ENCODE measurements at places on chromosomes 7 and 10.

DNA sequence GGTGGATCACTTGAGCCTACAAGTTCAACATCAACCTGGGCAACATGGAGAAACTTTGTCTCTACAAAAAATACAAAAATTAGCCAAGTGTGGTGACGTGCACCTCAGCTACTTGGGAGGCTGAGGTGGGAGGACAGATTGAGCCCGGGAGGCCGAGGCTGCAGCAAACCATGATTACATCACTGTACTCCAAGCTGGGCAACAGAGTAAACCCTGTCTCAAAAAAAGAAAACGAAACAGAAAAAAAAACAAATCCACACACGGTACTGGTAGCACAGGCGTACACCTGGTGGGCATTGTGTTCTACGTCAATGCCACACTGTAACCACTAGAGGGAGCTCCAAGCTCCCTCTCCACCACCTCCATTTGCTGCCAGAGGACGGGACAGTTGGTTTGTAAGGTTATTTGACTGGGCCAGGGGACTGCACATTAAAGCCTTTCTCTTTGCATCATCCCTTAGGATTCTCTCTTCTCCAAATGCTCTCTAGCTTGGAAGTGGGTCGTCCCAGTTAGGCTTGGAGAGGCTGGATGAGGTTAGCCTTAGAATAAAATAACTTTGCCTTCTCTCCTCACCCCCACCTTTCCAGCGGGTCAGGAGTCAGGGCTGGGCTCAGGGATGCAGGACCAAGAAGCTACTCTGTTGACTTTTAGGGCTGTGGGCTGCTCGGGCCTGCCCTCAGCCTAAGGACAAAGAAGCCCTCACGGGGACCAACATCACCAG, 130.8 kb downstream of the SORBS1 start:
- peak; percentile 53 for DNase-seq

- no peak for DNase-seq
These were observed 1.3 kb upstream of the TRPV6 start for GRCh38 chr7:142886866-142887265.

DNA sequence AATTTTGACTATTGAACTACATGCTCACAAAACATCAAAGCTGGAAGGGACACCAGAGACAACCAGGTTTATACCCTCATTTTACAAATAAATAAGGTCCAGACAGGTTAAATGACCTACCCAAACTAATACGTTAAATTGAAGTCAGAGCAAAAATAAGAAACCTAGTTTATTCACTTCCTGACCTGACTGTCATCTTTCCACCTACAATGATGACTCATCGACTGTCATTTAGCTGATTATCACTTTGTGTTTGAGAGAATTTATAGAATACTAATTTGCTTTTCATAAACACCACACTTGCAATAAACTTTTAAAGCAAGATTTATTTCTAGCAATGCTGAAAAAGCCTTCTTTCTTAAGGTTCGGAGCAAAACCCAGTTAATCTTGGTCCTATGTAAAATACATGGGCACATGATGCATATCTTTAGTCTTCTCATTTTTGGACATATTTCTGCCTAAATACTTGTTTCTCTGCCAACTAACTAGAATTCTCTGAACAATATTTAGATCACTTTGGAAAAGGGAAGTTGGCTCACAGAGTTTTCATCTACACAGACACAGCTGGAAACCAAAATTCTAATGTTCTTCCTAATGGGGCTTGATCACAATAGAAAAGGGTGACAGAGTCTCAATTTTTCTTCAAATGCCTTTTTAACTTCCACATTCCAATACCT, 16.7 kb upstream of the LRRN3 start:
- DNase-seq: no peak

DNA sequence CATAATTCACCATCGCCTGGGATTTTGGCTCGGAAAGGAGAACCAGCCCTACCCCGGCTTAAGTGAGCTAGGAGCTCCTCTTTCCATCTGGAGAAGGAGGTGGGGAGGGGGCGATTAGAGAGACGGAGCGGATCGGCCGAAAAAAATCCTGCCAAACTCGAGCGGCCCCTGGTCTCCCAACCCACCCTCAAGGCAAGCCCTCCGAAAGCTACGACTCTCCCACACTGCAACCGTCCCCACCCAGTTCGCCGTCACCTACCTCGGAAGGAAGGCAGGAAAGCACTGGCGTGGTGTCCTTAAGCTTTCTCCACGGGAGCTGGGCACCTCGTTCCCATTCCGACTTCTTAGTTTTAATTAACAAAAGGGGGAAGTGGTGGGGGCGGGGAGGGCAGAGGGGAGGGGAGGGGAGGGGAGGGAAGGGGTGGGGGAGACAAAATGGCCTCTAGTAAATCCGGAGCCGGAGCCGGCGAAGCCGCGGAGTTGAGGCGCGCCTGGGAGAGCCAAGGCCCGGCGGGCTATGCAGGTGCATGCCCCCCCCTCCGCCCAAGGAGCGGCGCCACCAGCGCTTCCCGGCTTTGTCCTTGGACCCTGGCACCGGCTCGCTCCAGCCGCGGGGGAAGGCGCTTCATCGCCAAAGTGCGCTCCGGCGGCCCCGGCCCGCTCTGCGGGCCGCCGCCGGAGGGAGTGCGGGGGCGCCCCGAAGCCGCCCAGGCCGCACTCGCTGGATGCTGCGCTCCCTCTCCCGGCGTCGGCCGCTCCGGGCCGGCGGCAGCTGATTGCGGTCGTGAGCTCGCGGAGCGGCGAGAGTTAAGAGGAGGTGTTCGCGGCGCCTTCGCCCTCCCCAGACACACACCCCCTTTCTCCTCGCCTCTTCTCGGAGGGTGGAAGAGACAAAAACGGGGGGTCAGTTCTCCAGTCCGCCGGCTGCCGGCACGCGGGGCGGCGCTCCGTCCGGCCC, at the start of gene LRRC4:
TSS of gene LRRC4 (minus strand) at position 784 of the 958 bp plus-strand sequence. CDS start 797 bp downstream, outside the sequence.
- no peak for DNase-seq

DNA sequence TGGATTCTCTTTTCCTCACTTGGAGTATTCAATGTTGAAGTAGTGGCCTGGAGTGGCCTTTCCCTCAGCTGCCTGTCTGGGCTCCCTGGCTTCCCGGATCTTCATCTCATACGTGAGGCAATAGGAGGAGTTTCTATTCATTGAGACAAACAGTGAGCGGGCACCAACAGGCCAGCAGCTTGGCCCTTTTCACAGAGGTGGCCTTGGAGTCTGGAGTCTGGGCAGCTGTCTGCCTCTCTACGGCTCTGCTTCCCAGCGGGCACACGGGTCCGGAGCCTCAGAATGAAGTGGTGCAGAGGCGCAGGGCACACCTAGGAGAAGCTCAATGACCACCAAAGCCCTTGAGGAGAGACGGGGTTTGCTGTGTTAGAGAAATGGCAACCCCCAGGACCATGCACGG, 169.4 kb downstream of the CCDC3 start:
- no peak for DNase-seq

GRCh38 chr7:131285556-131285955, 42.1 kb upstream of the MKLN1 start:
- peak; percentile 21 for DNase-seq

DNA sequence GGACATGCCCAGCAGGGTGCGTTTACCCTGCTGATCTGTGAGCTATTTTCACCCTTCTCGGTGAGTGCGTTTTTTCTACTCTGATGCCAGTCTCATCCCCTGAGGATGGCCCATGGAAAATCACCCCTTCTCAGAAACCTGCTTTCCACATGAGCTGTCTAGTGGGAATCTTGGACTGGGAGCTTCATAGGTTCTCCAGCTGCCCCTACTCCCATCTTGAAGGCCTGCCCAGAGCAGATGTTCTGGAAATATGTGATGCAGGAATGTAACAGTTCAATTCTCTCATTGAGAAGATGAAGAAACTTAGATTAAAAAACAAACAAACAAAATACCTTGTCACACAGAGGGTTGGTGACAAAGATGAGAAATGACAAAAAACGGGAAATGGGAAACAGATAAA, 146.9 kb upstream of the RAB11FIP2 start:
- no peak for DNase-seq

- no peak for DNase-seq
These were observed 325.8 kb upstream of the MGMT start for GRCh38 chr10:129140921-129141885.

GRCh38 chr10:120738658-120739057, 112.5 kb upstream of the WDR11 start:
- DNase-seq: peak; percentile 2

DNA sequence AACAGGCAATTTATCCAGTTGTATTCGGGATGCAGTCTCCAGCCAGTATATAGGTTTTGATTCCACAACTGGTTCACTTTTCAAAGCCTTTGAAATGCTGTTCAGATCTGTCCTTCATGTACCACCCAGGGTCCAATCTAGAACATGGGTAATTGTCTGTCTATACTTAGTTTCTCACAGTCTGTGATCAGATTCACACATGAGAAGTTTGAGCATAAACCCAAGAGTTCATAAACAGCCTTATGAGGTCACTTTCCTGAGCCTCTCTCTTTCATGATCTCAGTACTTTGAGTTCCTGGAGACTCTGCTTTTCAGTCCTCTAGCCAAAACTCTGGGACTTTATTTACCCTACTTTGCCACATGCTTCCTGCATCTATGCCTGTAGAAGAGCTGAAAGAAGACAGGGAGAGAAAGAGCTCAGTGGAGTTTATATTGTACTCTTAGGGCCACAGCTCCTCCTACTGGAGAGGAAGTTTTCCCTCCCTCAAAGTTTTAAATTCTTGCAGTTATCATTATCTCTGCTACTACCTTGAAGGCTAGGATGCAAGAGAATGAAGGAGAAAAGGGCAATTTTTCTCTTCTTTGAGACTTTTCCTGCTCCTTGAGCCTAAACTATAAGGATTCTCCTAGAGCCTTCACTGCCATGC, 172.0 kb downstream of the ZEB1 start:
- DNase-seq: peak; percentile 53

- DNase-seq: peak; percentile 11
These were observed 26.7 kb downstream of the MICALL2 start for GRCh38 chr7:1432411-1433082.

GRCh38 chr10:78653555-78653954, 415.2 kb upstream of the ZMIZ1 start:
- DNase-seq: no peak

DNA sequence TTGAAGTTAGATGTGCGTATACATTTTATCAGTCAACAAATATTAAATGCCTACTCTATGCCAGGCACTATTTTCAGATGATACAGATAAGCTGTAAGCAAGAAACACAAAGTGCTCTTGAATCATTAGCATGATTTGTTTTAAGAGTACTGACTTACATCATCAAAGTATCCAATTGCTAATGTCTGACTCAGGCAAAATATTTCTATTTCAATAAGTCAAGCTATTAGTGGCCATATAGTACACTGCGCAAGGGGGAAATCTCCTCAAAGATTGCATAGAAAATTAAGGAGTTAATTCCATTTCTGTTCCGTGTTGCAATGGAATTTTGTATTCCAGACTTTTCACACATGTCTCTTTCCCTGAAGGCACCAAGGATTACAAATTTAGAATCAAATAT, 46.1 kb upstream of the DNAJC1 start:
- no peak for DNase-seq

- no peak for DNase-seq
These were observed 518 bp downstream of the WAPL start for GRCh38 chr10:86520871-86521677.

Data from renal cortical epithelial cell (primary cell).